ENCODE measurements at places on chromosomes 11 and 22.

- no peak for DNase-seq
Observed at GRCh38 chr11:88169471-88169870, 5.8 kb downstream of the RAB38 start.

GRCh38 chr11:12731841-12732336 lies 57.7 kb downstream of the TEAD1 start:
- no peak for DNase-seq

GRCh38 chr11:118252688-118253087 lies 523 bp upstream of the MPZL3 start:
- DNase-seq: no peak

DNA sequence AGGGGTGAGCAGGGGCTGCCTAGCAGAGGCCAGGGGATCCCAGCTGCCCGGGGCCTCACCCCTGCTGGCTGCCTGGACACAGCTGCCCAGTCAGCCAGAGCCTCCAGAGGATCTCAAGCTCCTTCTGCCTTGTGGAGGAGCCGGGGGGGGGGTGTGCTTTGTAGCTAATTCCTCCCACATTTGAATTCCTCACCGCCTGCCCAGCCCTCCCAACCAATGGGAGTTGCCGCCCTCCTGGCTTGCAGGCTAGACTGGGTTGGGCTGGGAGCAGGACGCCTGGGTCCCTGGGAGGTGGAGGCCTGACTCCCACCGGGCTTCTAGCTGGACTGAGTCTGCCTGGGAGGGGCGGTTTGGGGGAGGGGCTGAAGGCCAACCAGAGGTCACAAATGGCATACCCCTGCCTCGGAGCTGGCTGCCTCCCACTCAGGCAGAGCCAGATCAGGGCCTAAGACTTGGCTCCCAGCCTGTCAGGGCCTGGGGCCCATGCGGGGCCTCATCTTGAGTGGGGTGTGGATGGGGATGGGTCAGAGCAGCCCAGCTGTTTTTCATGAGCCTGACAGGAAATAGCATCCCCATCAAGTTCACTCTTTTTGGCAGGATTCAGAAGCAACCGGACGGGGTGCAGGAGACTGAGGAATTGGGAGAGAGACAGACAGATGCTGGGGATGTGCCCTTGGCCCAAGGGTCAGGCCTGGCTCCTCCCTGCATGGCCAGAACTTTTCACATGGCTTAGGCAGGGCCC lies 29.2 kb upstream of the PDE2A start:
- no peak for DNase-seq

DNA sequence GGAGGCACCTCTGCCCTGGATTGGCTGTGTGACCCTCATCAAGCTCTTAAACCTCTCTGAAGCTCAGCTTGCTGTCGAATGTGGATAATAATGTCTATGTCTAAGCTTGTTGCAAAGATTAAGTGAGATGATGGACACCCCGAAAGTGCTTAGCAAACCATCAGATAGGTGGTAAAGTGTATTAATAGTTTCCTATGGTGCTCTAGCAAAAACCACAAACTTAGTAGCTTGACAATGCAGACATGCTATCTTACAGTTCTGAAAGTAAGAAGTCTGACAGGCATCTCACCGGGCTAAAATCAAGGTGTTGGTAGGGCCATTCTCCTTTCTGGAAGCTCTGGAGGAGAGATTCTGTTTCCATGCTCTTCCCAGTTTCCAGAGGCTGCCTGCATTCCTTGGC lies 106.5 kb upstream of the CSNK2A3 start:
- DNase-seq: no peak

DNA sequence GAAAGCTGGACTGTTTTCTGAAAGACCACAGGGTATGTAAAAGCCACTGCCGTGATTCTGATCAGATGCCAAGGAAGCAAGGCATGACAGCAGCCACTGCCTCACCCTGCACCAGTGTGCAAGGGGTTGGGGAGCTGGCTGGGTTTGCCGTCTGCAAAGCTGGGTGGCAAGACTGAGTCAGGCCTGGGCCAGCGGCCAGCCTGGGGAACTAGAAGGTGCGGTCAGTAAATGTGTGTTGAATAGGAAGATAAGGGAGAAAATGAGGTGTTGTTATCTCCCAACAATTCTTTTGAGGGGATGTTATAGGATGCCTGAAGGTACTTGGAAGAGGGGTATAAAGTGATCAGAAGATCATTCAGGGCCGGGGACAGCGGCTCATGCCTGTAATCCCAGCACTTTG lies 8.0 kb downstream of the VSTM5 start:
- DNase-seq: no peak

DNA sequence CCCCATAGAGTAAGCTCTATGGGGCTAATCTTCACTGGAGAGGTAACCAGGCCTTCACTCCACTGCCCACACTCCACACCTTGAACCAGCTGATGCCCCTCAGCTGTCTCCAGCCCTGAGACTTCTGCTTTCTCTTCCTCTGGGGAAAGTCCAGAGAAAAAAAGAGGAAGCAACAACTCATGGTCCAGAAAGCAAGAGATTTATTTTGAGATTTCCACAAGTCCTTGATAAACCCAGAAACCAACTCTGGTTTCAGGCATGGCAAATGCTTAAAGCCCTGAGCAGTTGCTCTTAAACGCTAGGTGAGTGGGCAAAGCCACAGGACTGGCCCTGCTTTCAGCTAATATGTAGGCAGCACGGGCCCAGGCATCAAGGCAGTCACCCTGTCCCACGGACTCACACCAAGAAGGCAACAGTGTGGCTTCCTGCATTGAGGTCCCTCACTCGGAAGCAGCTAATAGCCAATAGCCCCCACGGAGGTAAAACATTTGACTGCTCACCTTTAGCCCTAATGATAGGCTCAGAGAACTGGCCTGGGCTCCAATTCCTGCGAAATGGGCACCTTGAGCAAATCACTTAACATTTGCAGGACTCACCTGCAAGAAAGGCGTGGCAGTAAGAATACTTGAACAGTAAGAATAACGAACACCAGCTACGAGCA lies 4.3 kb downstream of the CYB561A3 start:
- no peak for DNase-seq

GRCh38 chr11:2325719-2326118 lies 23.9 kb downstream of the TSPAN32 start:
- DNase-seq: peak; percentile 88

GRCh38 chr22:20446383-20446970 lies 8.9 kb upstream of the SCARF2 start:
- no peak for DNase-seq

DNA sequence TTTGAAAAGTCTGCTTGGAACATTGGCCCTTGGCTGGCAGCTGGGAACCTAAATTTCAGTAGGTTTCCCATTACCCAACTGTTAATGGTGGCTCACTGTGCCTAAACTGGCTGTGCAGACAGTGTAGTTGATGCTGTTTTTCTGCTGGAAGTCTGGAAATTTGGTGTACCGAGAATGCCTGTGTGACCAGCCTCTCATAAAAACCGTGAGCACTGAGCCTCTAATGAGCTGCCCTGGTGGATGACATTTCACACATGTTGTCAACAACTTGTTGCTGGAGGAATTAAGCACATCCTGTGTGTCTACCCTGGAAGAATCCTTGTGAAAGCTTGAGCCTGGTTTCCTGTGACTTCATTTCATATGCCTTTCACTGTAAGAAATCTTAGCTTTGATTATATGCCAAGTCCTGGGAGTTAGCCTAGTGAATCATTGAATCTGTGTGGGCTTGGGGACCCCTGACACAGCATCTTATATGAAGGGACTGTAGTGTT lies 131.1 kb downstream of the LDLRAD3 start:
- no peak for DNase-seq

GRCh38 chr11:78318321-78319114 lies 99.1 kb downstream of the GAB2 start:
- DNase-seq: no peak

DNA sequence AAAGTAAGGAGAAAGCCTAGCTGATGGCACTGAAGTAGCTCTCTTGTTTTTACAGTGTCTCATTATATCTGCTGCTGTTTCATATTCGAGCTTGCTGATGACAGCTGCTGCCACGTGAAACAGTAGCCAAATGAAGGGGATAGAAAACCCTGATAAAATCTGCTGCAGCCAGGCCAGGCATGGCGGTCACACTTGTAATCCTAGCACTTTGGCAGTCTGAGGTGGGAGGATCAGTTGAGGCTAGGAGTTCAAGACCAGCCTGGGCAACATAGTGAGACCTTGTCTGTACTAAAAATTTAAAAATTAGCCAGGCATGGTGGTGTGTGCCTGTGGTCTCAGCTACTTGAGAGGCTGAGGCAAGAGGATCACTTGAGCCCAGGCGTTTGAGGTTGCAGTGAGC lies 13.4 kb downstream of the IFT46 start:
- DNase-seq: no peak

DNA sequence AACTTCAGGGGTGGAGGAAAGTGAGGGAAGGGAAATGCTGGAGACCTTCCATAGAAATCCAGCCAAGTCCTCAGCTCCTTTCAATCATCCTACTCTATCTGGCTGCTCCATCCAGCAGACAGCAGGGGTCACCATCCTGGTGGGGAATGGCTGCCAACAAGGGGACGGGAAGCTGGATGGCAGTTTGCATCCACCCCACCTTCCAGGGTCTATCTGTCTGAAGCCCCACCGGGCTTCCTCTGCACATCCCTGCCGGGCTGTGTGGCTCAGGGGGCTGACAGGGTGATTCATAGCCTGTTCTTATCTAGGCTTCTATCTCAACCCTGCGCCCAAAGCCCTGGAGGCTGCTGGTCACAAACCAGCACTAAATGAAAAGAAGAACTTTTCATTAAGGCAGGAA lies 1.1 kb downstream of the SYTL2 start:
- DNase-seq: no peak

DNA sequence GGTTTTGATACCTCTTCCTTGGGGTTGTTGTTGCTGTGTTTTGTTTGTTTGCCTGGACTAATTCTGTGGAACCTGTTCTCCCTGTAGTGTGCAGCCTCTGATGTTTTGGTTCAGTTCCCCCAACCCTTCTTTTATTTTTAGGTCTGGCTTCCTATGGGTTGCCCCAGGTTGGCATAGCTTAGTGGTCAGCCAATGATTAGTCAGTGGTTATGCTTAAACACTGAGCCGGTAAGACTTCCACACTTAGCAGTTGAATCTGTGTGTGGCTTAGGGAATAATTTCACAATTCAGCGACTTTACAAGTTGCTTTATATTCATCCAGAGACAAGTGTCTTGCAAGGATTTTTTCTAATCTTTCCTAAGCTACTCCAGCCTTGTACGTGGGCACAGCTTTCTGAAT lies 78.6 kb upstream of the CLPB start:
- no peak for DNase-seq

GRCh38 chr22:46710806-46711205 lies 27.2 kb downstream of the CERK start:
- no peak for DNase-seq

GRCh38 chr11:48880021-48880441 lies 103.7 kb downstream of the TRIM51G start:
- DNase-seq: no peak

DNA sequence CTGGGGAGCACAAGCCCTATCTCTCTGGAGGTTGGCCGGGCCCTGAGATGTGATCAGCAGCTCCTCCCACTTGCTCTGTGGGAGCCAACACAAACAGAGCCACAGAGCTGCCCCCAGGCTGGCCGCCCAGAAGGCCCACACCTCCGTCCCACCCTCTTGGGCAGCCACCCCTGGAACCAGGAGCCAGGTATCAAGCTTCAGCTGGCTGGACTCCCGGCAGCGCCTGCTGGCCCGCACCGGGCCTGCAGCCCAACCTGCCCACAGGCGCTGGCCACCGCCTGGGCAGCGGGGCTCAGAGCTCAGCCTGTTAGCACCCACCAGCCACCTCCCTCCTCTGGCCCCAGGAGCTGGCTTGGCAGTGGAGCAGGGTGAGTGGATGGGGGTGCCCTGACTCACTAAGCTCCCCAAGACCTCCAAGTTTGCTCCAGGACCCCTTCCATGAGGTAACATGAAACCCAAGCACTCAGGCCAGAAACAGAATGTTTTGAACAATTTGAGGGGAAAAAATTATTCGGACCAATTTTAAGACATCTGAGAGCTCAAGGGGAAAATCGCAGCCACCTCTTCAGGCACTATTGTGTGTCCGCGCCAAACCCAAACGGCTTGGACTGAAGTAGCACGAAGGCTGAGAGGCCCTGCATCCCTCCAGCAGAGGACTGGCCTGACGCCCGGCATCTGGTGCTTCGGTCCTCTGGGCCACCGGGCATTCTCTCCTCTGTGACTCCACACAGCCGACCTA lies 450.8 kb downstream of the SOX6 start:
- DNase-seq: no peak

- no peak for DNase-seq
Observed at GRCh38 chr11:124835918-124836317, 29.3 kb upstream of the ROBO3 start.

- no peak for DNase-seq
Observed at GRCh38 chr11:35056391-35057093, 82.4 kb upstream of the CD44 start.

DNA sequence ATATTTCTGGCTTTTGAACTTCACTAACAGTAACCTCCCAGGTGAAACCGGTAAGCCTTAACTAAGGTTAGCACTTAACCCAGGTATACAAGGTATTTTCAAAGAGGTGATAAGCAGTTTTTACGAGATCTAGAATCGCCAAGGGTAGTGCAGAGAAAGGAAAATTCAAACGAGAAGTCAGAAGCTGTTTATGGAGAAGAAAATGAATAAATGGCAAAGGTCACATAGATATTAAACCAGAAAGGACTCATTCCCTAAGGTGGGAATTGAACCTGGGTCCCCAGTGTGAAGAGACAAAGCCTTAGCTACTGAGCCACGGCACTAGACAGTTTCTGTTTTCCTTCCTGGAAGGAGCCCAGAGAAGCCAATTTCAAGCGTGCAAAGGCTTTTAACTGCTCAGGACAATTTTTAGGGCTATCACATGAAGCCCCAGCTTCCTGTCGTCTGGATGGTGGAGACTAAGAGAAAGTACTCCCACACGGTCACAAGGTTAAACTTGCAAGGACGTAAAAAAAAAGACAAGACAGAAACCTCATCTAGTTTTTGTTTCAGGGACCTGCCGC lies 5.7 kb upstream of the C1QTNF6 start:
- peak; percentile 40 for DNase-seq

- DNase-seq: no peak
Observed at GRCh38 chr22:35437049-35437448, 37.1 kb downstream of the MCM5 start.

DNA sequence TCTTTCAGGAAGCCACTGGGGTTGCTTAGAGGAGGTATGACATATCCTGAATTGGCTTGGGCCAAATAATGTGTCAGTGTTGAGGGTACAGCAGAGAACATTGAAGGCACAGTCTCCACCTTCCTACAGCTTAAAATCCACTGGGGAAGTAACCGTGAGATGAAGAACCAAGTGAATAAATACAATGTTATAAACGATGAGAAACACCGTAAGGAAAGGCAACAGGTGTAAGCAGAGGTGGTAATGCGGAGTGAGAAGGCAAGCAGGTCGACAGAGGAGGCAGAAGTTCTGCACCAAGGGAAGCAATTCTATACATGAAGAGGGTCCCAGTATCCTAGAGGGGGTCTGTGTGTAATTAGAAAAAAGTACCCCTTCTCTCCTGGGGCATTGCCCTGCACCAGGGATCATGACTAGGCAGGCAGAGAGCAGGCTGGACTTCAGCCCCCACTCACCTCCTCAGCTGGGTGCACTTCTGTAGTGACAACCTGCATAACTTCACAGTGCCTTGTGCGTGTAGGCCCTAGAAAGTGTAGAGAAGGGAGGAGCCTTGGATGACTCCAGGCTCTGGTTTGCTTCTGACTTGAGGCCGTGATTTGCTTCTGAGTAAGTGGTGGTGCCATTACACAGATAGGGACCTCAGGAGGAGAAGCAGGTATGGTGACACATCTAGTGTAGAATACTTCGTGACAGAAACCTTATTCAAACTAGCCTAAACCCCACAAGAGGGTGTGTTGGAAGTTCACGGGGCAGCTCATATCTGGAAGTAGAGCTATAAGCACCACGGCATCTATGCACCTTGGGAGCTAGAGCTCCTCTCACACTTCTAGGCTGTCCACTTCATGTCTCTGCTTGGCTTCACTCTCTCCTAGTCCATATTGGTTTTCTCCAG lies 4.9 kb downstream of the MYOD1 start:
- no peak for DNase-seq
